ENCODE measurements at places on chromosomes 11 and 22. TPM values are rescaled to one million over a fixed set of nuclear protein-coding genes. Genes with fewer than 3 reads are reported as not detected.
A peak's percentile ranks its signal among the peaks of the same experiment; 100 is the strongest.

Gene EHF
- 1.0 TPM for total RNA-seq

DNA sequence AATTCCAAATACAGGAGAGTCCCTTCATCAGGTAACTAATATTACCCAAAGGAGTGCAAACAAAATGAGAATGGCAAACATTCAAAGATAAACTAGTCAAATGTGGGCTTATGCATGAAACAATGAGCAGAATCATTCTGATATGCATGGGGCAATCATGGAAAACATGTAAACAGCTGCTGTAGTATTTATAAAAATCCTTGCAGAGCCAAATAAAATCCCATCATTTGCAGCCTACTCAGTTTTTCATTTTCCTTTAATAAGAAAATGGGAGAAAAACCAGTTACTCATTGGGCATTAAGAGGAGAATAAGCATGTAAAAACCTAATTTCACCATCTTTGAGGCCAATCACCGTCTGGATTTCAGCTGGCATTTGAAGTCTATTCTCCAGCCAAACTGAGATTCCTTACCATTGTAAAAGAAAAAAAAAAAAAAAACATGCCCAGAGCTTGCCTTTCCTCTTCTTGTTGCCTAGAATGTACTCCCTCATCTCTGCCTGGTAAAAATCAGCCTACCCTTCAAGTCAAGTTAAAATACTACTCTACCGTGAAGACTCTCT lies 249.1 kb downstream of the TTC28 start:
- no peaks in the 10 kb centered on the region for H3K36me3 ChIP-seq
- H3K4me3 ChIP-seq, result no peak overlapping the region
- H3K4me1 ChIP-seq, result no peaks in the 10 kb centered on the region
- H3K27ac ChIP-seq, result no peak overlapping the region
- no peak for DNase-seq
- H3K27me3 ChIP-seq, result no peaks in the 10 kb centered on the region

DNA sequence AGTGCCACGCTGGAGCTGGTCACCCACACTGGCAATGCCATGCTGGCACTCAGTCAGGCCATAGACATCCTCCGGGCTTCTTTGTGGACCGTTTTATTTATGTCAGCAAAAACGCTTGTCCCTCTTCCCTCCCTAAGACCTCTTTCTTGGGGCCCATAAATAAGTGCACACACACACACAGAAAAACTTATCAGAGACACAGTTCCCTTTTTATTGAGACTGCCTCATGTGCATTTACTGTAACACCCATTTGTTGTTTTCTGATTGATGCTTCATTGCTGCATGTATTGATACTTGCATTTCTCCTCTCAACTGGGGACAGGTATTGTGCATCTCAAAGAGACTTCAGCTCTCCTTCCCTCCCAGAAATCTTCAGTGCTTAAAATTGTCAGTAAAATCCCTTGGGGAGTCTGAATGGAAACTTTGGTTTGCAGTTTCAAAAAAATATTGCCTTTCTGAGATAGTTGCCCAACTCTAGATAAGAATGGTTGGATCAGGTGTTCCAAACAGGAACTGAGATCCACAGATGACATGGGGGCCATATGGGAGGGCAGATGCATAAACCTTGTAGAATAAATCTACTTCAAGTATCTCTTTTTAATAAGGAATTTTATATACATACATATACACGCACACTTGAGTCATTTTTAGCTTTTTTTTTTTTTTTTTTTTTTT lies 50.9 kb downstream of the PPP2R1B start:
- H3K27ac ChIP-seq, result no peak overlapping the region
- H3K27me3 ChIP-seq, result no peaks in the 10 kb centered on the region
- no peak overlapping the region for H3K4me3 ChIP-seq
- no peaks in the 10 kb centered on the region for H3K4me1 ChIP-seq
- no peak for DNase-seq

DNA sequence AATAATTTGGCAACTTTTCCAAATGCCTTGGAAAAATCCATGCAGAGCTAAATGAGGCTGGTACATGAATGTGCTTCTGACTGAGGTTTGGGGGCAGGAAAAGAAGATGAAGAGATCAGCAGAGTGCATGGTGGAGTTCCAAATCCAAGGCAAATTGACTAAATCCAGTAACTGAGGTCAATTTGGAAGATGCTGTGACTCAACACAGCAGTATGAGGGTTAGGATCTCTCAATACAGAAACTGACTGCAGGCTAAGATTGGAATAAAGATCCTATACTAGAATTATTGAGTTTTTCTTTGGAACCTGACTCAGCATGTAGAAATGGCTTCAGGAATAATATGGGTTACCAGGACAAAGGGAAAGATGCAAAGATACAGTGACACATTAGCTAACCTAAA lies 99.3 kb upstream of the FAT3 start:
- H3K27me3 ChIP-seq, result no peaks in the 10 kb centered on the region
- no peak overlapping the region for H3K4me3 ChIP-seq
- H3K4me1 ChIP-seq, result no peaks in the 10 kb centered on the region

DNA sequence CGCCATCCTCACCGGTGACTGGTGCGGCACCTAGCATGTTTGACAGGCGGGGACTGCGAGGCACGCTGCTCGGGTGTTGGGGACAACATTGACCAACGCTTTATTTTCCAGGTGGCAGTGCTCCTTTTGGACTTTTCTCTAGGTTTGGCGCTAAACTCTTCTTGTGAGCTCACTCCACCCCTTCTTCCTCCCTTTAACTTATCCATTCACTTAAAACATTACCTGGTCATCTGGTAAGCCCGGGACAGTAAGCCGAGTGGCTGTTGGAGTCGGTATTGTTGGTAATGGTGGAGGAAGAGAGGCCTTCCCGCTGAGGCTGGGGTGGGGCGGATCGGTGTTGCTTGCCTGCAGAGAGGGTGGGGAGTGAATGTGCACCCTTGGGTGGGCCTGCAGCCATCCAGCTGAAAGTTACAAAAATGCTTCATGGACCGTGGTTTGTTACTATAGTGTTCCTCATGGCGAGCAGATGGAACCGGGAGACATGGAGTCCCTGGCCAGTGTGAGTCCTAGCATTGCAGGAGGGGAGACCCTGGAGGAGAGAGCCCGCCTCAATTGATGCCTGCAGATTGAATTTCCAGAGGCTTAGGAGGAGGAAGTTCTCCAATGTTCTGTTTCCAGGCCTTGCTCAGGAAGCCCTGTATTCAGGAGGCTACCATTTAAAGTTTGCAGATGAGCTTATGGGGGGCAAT lies 1.1 kb downstream of the NEAT1 start:
- H3K27ac ChIP-seq, result peak overlapping the region; percentile 98
- H3K4me3 ChIP-seq, result peak overlapping the region; percentile 91
- no peaks in the 10 kb centered on the region for H3K36me3 ChIP-seq
- DNase-seq, result no peak
- no peaks in the 10 kb centered on the region for H3K27me3 ChIP-seq

DNA sequence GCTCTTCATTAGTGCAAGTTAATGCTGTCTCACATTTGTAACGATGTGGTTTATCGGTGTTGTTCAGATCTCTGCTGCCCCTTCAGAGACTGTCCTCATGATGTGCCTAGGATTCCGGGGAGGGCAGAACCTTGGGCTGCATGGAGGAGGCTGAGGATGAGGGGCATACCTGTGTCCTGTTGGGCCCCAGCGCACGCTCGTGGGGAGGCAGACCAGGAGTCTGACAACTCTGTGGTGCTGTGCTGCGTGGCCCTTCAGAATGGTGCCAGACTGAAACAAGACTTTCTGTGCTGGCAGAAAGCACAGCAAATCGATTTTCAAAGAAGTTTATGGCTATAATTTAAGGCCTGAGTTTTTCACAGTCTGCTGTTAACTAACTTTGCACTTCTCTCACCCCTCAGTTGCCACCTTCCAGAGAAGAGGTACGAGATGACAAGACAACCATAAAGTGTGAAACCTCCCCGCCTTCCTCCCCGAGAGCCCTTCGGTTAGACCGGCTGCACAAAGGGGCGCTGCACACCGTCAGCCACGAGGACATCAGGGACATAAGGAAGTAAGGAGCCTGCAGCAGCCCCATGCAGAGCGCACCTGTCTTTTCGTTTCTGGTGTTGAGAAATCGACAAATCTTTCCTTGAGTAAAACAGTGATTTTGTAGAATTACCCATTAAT lies 44.3 kb upstream of the CTTN start:
- H3K27ac ChIP-seq, result no peak overlapping the region
- no peak for DNase-seq
- H3K4me1 ChIP-seq, result no peaks in the 10 kb centered on the region
- H3K27me3 ChIP-seq, result no peaks in the 10 kb centered on the region
- no peaks in the 10 kb centered on the region for H3K36me3 ChIP-seq
- H3K4me3 ChIP-seq, result no peak overlapping the region

DNA sequence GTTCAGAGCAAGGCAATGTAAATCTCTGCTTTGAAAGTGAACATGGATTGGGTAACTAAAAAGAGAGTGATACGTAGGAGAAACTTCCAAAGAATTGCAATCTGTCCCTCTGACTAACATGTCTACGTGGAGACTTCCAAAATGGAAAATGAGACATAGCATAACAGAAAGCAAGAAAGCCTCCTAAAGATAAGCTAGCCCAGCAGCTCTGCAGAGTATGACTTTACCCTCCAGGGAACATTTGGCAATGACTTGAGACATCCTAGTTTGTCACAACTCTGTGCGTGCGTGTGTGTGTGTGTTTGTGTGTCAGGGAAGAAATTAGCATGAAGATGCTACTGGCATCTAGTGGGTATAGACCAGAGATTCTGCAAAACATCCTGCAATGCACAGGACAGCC lies 817.4 kb downstream of the NTM start:
- H3K36me3 ChIP-seq, result no peaks in the 10 kb centered on the region
- no peaks in the 10 kb centered on the region for H3K4me1 ChIP-seq
- DNase-seq, result no peak
- H3K27me3 ChIP-seq, result no peaks in the 10 kb centered on the region
- no peak overlapping the region for H3K27ac ChIP-seq

DNA sequence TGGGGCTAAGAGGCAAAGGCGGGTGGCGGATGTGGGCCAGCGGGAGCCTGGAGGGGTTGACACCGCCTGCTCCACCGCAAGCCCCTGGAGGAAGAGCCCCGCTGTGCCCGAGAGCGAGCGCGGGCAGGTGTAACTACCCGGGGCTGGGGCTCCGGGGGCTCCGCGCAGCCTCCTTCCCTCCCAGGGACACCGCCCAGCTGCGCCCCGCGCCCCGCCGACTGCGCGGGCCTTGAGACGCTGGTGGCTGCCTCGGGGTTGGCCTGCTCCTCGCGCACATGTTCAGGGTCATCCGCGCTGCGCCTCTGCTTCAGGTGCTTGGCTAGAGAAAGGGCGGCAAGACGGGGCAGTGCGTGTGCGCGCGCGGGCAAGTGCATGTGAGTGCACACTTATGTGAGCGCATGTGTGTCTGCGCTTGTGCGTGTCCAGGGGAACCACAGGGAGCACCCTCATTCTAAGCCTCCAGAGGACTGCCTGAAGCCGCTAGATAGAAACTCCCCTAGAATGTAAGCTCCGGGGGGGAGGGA lies 197.5 kb upstream of the TMEM45B start:
- no peak overlapping the region for H3K4me3 ChIP-seq
- no peaks in the 10 kb centered on the region for H3K4me1 ChIP-seq
- H3K27ac ChIP-seq, result no peak overlapping the region
- no peaks in the 10 kb centered on the region for H3K27me3 ChIP-seq
- H3K36me3 ChIP-seq, result no peaks in the 10 kb centered on the region

Gene CDHR5
- total RNA-seq, result not detected

Gene AGBL2
- total RNA-seq, result 1.3 TPM

- H3K36me3 ChIP-seq, result no peaks in the 10 kb centered on the region
- H3K4me3 ChIP-seq, result peak overlapping the region; percentile 1
- H3K4me1 ChIP-seq, result no peaks in the 10 kb centered on the region
- no peak overlapping the region for H3K27ac ChIP-seq
- peak; percentile 70 for DNase-seq
- no peaks in the 10 kb centered on the region for H3K27me3 ChIP-seq
These were observed 2.4 kb downstream of the MAPK11 start for GRCh38 chr22:50267591-50268390.

GRCh38 chr11:103676413-103676812 lies 360.0 kb upstream of the DDI1 start:
- no peaks in the 10 kb centered on the region for H3K36me3 ChIP-seq
- no peaks in the 10 kb centered on the region for H3K4me1 ChIP-seq
- no peak overlapping the region for H3K4me3 ChIP-seq
- H3K27ac ChIP-seq, result no peak overlapping the region
- DNase-seq, result no peak

DNA sequence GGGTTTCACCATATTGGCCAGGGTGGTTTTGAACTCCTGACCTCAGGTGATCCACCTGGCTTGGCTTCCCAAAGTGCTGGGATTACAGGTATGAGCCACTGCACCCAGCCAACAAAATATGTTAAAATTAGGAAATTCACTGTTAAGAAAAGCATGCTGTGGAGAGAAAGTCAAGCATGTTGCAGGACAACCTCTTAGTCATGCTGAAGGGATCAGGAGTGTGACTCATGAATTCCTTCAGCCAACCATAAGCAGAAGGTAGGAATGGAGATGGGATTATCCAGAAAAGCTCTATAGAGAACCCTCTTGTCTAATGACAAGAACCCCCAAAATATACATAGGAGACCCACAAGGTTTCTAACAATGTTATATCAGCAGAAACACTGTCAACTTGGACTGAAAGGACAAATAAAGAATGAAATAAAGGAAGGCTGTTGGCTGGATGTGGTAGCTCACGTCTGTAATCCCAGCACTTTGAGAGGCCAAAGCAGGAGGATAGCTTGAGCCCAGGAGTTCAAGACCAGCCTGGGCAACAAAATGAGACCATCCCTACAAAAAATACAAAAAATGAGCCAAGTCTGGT lies 16.0 kb downstream of the MRTFA start:
- no peak for DNase-seq
- no peaks in the 10 kb centered on the region for H3K4me1 ChIP-seq
- H3K27ac ChIP-seq, result no peak overlapping the region
- no peaks in the 10 kb centered on the region for H3K27me3 ChIP-seq

- no peak overlapping the region for H3K4me3 ChIP-seq
- no peak overlapping the region for H3K27ac ChIP-seq
- peak; percentile 22 for DNase-seq
- peaks cover 3% of the 10 kb centered on the region for H3K4me1 ChIP-seq
- no peaks in the 10 kb centered on the region for H3K27me3 ChIP-seq
- H3K36me3 ChIP-seq, result no peaks in the 10 kb centered on the region
These were observed 2.1 kb upstream of the DMC1 start for GRCh38 chr22:38572065-38572464.

GRCh38 chr11:45209891-45210699 lies 63.7 kb downstream of the PRDM11 start:
- H3K27ac ChIP-seq, result peak overlapping the region; percentile 86
- no peaks in the 10 kb centered on the region for H3K36me3 ChIP-seq
- DNase-seq, result peak; percentile 98
- H3K4me3 ChIP-seq, result no peak overlapping the region
- H3K4me1 ChIP-seq, result no peaks in the 10 kb centered on the region
- H3K27me3 ChIP-seq, result no peaks in the 10 kb centered on the region

Gene PDE3B
- 5.3 TPM for total RNA-seq
